ENCODE measurements at places on chromosomes 12 and 14. TPM values are rescaled to one million over a fixed set of nuclear protein-coding genes. Genes with fewer than 3 reads are reported as not detected.

Gene FAM186B
- total RNA-seq = 0.65 TPM

Gene ZNF385A
- total RNA-seq = 1.1 TPM

Gene RAD9B
- total RNA-seq = 1.6 TPM

Gene SMCO2
- not detected for total RNA-seq

Gene CMA1
- total RNA-seq = not detected

Gene BCAT1
- total RNA-seq = 4.2 TPM

Gene PRB2
- total RNA-seq = not detected

Gene ARMH4
- total RNA-seq = not detected

Gene CMKLR1
- total RNA-seq = 0.98 TPM

Gene TRPV4
- not detected for total RNA-seq

Gene ZNF384
- total RNA-seq = 75.0 TPM

Gene ANKS1B
- 0.19 TPM for total RNA-seq

Gene ADAMTS20
- not detected for total RNA-seq

Gene IL22
- total RNA-seq = 0.63 TPM

Gene GLIPR1L2
- total RNA-seq = 0.54 TPM

Gene MYH7
- total RNA-seq = not detected

Gene TSPAN19
- not detected for total RNA-seq

Gene JAG2
- 0.76 TPM for total RNA-seq

Gene HPD
- 0.92 TPM for total RNA-seq

Gene CISTR
- not detected for total RNA-seq

Gene OAS3
- total RNA-seq = 24.5 TPM

Gene MTA1
- 149 TPM for total RNA-seq

Gene OR11H7
- not detected for total RNA-seq

Gene ARPC3
- 201 TPM for total RNA-seq

Gene PDE6H
- not detected for total RNA-seq

Gene IL23A
- 19.9 TPM for total RNA-seq

Gene FAM181A
- total RNA-seq = not detected

Gene TAS2R30
- total RNA-seq = 2.3 TPM

Gene GUCY2C
- total RNA-seq = not detected

Gene SUPT16H
- total RNA-seq = 75.4 TPM

Gene SYCP3
- total RNA-seq = 0.45 TPM

Gene RFX4
- total RNA-seq = not detected

Gene NEDD1
- 19.2 TPM for total RNA-seq

Gene SERPINA12
- total RNA-seq = not detected

Gene DHRS2
- 0.55 TPM for total RNA-seq

Gene SERPINA1
- 6.7 TPM for total RNA-seq

Gene FIGNL2
- total RNA-seq = 1.6 TPM

Gene SLC7A8
- total RNA-seq = 1.9 TPM

Gene PLEKHG3
- 44.2 TPM for total RNA-seq

Gene CEBPE
- 0.62 TPM for total RNA-seq

Gene RNASE7
- not detected for total RNA-seq

Gene TMEM229B
- 41.7 TPM for total RNA-seq

Gene TXNRD1
- total RNA-seq = 91.7 TPM

Gene SERPINA9
- total RNA-seq = not detected

Gene KRT74
- 0.51 TPM for total RNA-seq

Gene LTBR
- 1.6 TPM for total RNA-seq

Gene DEPDC4
- total RNA-seq = 0.66 TPM
